Glomerular endothelial cell (primary cell): ENCODE measurements at places on chromosomes 16 and 17.

GRCh38 chr16:15599303-15600070, 43.5 kb downstream of the MARF1 start:
- no peak for DNase-seq

DNA sequence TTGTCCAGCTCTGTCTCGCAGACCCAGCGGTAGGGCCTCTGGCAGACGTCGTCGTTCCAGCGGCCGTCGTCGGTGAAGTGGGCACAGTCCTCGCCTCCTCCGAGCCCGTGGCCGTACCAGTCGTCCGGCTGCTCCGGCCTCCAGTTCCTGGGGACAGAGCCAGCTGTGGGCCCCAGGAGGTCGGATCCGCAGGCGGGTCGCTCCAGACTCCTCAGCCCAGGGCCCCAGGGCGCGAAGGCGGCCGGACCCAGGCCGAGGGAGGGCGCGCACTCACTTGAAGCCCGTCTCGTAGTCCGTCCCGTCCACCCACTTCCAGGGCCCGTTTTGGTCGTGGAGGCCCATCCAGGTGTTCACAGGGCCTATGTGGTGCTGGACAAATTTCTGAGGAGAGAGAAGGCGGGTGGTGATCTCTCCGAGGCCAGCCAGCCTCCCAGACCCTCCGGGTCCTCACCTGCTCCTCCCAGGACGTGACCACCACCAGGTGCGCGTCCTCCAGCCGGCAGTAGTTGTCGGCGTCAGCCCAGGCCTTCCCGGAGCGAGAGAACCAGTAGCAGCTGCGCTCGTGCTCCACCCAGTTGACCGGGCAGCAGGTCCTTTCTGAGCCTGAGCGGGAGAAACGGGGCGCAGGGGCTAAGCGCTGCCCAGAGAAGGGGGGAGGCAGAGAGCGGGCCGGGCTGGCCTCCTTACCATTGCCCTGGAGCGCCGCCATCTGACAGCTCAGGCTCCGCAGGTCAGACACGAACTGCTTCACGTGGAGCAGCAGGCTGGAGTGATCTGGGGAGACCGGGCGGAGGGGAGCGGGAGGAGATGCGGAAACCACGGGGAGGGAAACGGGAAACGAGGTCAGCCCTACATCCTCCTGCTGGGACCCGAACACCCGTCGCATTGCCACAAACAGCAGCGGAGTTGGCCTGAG, 5.2 kb downstream of the ASGR1 start:
- DNase-seq: no peak

- DNase-seq: no peak
These were observed 190.2 kb upstream of the MPHOSPH6 start for GRCh38 chr16:82360024-82360783.

DNA sequence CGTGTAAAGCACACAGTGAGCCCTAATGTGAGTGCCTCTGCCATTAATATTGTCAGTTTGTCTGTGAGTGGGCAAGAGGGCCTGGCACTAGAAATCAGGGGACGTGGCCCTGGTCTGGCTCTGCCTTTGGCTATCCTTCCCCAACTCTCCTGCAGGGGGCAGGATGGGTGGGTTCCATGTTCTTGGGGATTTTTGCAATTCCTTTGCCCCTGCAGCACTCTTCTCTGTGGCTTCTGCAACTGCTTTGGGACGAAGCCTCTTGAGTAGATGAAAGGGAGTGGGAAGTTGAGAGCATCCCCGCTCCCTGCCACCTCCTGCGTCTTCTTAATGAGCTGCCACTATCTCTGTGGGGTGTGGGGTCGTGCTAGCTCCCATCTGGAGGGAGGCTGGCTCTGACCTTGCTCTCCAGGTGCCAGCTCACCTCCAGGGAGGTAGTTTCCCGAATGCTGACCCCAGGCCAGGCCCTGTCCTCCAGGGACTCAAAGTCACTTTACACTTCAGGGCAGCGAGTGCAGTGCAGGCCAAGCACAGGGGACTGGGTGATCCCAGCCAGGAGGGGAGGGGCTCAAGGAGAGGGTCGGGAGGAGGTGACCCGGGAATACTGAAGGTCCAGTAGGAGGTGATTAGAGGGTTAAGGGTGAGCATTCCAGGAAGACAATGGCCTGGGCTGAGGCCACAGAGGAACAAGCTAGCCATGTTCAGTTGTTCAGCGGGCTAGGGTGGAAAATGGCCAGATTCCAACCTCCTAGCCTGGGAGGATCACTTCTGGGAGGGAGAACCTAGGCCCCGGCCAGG, 121.0 kb upstream of the NLRP1 start:
- DNase-seq: no peak

DNA sequence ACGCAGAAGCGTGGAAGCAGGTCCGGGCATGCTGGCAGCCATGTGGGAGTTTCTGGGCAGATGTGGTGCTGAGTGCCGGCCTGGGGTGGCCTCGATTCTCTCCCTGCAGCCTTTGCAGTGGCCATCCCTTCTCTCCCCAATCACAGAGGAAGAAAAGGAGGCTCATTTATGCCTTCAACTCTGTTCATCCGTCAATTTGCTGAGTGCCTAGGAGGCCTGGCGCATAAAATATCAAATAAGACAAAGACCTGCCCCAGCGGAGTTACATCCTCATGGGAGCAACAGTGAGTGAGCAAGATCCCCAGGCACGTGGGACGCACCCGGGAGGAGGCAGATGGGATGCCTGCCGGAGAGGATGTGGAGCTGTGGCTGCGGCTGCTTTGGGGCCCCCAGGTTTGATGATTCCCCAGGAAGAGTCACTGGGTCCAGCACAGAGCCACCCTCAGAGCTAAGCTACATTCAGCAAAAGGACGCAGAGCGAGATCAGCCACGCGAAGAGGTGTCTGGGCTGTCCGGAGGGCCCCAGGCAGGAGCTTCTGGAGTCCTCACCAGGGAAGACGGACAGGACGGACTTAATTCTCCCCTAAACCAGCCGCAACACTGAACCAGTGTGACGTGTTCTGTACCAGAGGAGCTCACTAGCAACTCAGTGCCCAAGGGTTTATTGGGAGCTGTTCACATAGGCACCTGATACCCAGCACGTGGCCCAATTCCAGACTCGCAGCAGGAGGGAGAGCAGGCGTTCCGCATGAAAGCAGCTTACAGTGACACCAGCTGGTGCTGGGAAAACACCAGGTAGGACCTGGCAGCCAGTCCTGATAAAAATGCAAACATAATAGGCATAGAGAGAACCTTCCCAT, 11.3 kb downstream of the CA5A start:
- DNase-seq: no peak

- DNase-seq: no peak
These were observed 51.2 kb downstream of the SNX29 start for GRCh38 chr16:12027558-12028287.

- no peak for DNase-seq
These were observed 1.2 kb downstream of the EFCAB3 start for GRCh38 chr17:62381561-62381960.

- DNase-seq: no peak
These were observed 20.5 kb downstream of the CLEC16A start for GRCh38 chr16:10964891-10965326.

GRCh38 chr17:8867361-8867981, at the start of gene PIK3R6:
Gene PIK3R6, minus strand, starts transcription at chr17:8867674. Its CDS starts 17,880 bp downstream, at chr17:8849794.
- DNase-seq: no peak

DNA sequence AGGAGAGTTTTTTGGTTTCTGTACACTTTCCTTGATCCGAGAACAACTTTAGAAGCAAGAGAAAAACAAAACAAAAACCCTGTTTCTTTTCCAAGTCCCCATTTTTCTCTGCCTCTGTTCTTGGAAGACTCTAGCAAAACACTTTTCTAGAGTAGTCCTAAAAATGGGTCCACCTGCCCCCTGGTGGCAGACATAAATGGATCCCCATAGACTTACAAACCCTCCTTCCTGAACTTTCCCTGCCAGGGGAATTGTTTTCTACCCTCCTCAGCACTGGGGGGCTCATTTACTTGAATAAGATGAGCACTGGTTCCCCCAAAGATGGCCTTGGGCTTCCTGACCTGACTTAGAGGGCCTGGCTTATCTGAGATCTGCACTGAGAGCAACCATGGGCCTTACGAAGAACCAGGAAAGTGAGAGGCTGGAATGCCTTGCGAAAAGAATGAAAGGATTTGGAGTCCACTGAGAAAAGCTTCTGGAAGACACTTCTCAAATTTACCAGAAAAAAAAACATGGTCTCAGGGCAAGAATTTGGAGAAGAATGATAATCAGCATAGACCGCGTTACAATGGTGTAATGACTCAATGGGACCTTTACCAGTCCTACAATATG, 48.0 kb upstream of the CDYL2 start:
- peak; percentile 7 for DNase-seq

GRCh38 chr16:1933097-1933661, 9.8 kb downstream of the MSRB1 start:
- DNase-seq: no peak

- no peak for DNase-seq
These were observed 40.9 kb downstream of the RMI2 start for GRCh38 chr16:11386054-11386680.

- DNase-seq: no peak
These were observed 92.5 kb downstream of the NCOR1 start for GRCh38 chr17:16122697-16123434.

- DNase-seq: no peak
These were observed 5.6 kb downstream of the CRYBA1 start for GRCh38 chr17:29252101-29252791.

- no peak for DNase-seq
These were observed 131.9 kb downstream of the NPIPB5 start for GRCh38 chr16:22642416-22643088.

DNA sequence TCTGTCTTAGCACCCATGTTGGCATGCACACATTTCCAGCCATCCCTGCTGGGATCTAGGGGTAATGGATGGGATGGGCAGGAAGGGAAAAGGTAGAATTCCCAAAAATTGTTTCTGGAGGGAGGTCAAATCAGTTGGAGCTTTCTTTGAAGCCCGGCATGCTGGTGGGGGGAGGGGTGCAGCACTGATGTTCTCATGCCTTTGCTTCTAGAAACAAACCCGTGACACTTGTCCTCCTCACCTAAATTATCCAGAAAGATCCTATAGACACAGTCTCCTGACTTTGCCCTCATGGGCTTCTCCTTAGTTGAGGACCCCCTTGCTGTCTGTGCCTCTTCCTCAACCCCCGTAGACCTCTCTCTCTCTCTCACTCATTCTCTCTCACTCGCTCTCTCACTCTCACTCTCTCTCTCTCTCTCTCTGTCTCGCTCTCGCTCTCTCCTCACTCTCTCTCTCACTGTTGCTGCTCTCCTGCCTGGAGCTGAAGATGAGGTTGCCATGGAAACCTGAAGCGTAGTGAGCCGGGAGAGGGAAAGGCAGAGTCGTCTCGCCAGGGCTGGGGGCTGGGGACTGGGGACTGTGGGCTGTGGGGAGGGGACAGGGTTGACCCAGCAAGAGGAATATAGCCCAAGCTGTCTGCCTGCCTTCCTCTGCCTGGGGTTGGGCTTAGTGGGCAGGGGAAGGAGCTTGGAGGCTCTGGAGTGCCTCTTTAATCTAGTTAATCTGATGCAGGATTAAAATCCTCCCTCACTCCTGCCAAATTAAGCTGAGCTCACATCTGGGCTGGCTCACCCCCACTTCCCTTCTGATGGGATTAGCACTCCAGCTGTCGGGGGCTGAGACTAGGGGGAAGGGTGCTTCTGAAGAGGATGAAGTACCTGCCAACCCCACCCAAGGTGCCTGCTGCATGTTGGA, 16.1 kb downstream of the LASP1 start:
- DNase-seq: no peak

GRCh38 chr17:48579471-48579759, 1.3 kb upstream of the HOXB4 start:
- no peak for DNase-seq

DNA sequence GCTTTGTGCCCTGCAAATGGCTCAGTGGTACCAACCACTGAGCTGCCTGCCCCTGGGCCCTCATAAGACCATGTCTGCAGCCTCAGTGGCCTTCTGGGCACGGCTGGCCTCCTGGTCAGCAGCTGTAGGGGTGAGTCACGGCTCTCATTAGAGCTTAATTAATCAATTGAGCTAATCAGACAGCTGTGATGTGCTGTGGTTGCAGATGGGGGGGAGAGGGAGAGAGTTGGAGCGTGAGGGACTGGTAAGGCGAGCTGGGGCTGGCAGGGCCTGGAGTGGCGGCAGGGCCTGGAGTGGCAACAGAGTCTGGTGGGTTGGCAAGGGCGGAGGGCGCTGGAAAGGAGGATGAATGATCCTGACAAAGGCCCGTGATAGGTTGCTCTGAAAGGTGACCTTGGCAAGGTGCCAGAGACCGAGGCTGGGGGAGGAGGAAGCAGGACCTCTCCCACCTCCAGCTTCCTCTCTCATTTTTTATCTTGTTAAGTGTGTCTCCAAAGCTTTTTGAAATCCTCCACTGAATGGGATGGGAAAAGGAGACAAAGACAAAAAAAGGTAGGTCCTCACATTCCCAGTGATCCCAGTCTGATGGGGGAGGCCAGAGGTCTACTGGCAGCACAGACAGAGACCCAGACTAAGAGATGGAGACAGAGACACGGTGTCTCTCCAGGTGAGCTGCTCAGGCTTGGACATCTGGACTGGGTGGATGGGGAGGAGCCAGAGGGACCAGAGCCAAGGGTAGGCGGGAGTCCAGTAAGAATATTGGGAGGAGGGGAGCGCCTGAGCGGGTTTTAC, 41.6 kb downstream of the DCAKD start:
- DNase-seq: no peak

- DNase-seq: no peak
These were observed 164.1 kb downstream of the CMIP start for GRCh38 chr16:81608523-81609209.

- DNase-seq: no peak
These were observed 4.2 kb downstream of the SGCA start for GRCh38 chr17:50169881-50170459.

DNA sequence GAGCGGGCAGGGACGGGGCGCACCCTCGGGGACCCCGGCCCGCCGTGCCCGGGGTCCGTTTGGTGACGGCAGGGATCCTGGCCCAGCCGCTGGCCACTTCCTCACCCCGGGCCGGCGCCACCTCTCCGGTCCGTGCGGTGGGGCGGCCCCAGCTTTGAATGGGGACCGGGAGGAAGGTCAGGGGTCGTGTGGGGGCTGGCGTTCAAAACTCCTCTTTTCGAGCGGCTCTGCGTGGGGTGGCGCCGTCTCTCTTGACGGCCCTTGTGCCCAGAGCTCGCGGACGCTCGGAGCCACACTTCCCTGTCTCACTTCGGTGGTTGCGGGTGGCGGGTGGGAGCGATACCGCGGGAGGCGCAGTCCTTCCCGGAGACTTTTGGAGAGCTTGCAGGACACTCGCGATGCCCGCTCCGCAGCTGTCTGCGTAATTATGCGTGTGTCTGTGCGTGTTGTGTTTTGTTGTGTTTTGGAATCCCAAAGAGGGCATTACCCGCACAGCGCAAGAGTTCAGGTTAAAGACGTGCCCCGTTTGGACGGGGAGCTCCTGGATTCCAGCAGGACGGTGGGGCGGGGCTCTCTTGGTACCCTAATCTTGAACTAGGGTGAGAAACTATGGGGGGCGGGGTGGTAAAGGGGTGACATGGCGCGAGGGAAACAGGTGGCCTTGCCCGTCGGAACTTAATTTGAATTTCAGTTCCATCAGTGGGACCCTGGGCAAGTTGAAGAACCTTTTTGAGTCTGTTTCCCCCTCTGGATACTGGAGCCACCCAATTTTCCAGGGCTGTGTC, 637 bp downstream of the PLCG2 start:
- no peak for DNase-seq
